ENCODE measurements at places on chromosomes 16 and 17.

- no peak for DNase-seq
Measured at GRCh38 chr17:28040406-28040805, 2.1 kb upstream of the NLK start.

GRCh38 chr17:33113276-33113990, 121.8 kb downstream of the SPACA3 start:
- DNase-seq, result no peak

GRCh38 chr16:23539984-23540816, 16.9 kb downstream of the EARS2 start:
- no peak for DNase-seq

GRCh38 chr16:10927497-10928112, 14.7 kb downstream of the DEXI start:
- DNase-seq, result no peak

Measured in NCI-H1694 treated with DMSO at 0.1 percent for 48 hours (cell line).